Activated CD8-positive, alpha-beta memory T cell treated with anti-CD3 and anti-CD28 coated beads for 1 hour (primary cell): ENCODE measurements at places on chromosomes 3 and 15.

GRCh38 chr15:50064673-50065072 is 54.4 kb downstream of the ATP8B4 start:
- DNase-seq = no peak

DNA sequence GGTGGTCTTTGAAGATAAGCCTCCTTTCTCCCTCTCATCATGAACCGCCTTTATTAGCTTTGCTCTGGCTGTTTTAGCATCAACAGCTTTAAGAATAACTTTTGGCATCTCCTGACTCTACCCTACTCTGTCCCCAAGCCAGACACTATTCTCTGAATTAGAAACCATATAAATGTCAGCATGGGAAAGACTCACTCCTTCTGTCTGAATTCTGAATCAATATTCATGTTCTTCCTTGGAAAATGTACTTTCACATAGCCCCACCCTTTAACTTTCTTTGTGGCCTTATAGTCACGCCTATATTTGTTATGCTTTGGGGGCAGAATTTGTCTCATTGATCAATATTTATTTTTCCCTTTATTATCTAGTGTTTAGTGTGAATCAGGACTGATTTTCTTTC is 131.7 kb upstream of the NR2E3 start:
- no peak for DNase-seq

GRCh38 chr15:52464040-52464439 is 64.6 kb downstream of the MYO5A start:
- no peak for DNase-seq

GRCh38 chr3:53485675-53486403 is 8.6 kb upstream of the CACNA1D start:
- no peak for DNase-seq

DNA sequence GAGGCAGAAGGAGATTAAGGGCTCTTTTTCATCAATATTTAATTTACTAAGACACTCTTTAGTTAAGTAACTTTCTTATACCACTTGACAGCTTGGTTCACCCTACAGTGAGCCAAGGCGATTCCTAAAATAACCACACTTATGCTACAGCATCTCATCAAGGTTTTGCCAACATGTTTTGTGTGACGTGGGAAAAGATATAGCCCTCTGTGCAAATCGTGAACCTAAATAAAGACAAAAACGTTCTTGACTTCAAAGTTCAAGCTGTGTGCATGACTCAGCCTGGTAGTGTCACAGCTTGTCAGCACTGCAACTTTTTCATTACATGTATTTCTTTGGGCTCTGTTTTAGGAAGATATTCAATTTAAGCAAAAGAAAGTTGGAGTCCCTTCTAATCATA is 297.0 kb upstream of the EPHA3 start:
- no peak for DNase-seq

- DNase-seq = no peak
These were observed 2.9 kb upstream of the FYTTD1 start for GRCh38 chr3:197746801-197747237.

DNA sequence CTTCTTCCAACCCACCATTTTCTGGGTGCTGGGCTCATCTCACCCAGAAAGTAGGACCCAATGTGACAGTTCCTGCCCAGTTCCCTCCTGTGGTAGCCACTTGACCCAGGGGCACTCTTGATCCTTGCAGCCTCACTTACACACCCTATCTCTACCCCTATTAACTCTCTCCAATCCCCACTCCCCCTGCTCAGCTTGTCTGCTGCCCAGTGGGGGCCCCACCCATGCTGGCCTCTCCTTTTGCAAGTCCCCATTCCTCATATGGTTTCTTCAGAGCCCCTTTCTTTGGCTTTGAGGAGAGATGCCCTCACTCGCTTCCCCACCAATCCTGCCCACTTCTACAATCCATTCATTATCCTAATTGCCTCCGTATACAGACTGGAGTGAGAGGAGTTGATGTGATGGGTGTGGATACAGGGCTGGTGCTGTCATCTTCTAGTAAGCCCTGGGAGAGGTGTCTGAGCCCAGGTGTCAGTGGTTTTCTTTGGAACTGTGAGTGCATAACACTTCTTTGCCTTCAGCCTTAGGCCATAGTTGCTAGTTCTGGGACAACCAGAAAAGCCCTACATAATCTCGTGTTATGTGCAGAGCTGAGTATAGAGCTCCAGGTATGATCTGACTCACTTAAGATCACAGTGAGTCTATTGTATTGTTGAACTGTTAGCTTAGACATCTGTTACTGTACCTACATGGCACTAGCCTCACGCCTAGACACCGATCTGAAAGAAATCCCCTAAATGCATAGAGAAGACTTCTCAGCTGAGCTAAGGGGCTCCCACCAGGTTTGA is 4.8 kb upstream of the CCR5 start:
- no peak for DNase-seq

GRCh38 chr3:131551761-131552160 is 49.0 kb upstream of the MRPL3 start:
- DNase-seq = no peak

- no peak for DNase-seq
These were observed 178.3 kb downstream of the PTPRG start for GRCh38 chr3:61739640-61740039.

- no peak for DNase-seq
These were observed 21.9 kb upstream of the CP start for GRCh38 chr3:149243540-149243939.

DNA sequence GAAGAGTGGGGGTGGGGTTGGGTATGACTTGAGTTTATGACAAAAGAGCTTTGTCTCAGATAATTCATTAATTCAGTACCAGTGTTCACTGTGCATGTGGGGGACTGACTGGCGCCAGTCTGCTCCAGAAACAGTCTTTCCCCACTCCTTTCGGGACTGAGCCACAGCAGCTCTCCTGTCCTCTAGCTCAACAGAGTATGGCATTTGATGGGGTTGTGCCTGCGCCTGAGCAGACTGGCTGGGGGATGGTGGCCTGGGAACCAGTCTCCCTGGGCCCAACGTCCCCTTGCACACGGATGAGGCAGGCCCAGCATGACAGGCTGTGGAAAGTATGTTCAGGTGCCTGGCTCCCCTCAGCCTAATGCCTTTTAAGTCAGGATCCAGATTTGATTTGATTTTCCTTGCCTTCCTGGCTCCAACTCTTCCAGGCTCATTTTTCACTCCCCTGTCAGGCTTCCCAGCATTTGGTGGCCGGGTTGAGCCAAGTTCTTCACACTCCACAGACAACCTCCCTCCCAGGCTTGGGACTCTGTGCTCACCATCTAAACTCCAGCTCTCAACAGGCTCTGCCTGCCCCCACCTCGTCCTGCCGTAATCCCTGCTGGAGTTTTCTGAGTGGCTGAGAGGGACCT is 105.0 kb downstream of the MYLK start:
- no peak for DNase-seq

GRCh38 chr3:143628971-143629370 is 219.3 kb downstream of the SLC9A9 start:
- no peak for DNase-seq

GRCh38 chr3:64187065-64187959 is 38.0 kb downstream of the PRICKLE2 start:
- no peak for DNase-seq

GRCh38 chr3:157335233-157336076 is 101.2 kb upstream of the PTX3 start:
- DNase-seq = no peak

DNA sequence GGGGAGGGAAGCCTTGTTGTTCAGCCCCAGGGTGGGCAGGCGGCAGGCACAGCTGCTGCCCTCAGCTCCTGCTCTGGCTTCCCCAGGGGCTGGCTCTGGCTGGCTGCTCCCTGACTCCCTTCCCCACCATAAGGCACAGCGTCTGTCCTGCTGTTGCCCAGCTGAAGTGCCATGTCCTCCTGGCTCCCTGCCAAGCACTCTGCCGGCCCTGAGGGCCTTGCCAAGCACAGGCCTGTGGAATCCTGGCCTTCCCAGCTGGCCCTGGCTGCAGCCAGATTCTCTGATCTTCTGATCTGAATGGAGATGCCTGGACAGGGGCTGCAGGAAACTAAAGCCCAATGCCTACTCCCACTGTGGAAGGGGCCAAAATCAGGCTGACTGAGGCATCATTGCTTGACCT is 1.1 kb downstream of the IQCF6 start:
- no peak for DNase-seq

DNA sequence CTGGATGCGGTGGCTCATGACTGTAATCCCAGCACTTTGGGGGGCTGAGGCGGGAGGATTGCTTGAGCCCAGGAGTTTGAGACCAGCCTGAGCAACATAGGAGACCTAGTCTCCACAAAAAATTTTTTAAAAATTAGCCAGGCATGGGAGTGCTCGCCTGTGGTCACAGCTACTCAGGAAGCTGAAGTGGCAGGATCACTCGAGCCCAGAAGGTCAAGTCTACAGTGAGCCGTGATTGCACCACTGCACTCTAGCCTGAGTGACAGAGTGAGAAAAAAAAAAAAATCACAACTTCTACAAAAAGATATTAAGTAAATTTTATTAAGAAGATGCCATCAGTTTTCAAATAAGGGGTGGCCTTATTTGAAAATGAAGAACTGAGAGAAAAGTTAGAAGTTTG is 11.9 kb upstream of the PLA2G4D start:
- DNase-seq = no peak

DNA sequence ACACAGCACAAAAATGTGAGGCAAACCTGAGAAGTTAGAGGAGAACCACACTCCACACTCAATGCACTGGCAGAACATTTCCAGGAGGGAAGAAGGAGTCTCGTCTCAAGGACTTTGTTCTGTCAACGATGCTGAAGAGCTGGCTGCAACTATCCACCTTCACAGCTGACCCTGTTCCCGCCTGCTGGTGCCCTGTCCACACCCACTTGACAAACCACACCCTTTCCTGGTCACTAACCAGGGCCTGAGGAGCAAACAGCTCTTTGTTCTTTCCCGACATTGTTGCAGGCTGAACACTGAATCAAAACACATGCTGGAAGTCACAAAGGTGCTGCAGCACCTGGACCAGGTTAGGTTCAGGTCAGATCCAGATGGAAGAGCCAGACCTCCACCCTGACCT is 92.6 kb upstream of the ARRDC4 start:
- DNase-seq = no peak

- no peak for DNase-seq
These were observed 25.4 kb downstream of the FILIP1L start for GRCh38 chr3:100088735-100089368.

GRCh38 chr15:97036301-97036700 is 705.8 kb downstream of the NR2F2 start:
- DNase-seq = no peak

GRCh38 chr3:17967111-17967510 is 224.7 kb upstream of the TBC1D5 start:
- DNase-seq = no peak

DNA sequence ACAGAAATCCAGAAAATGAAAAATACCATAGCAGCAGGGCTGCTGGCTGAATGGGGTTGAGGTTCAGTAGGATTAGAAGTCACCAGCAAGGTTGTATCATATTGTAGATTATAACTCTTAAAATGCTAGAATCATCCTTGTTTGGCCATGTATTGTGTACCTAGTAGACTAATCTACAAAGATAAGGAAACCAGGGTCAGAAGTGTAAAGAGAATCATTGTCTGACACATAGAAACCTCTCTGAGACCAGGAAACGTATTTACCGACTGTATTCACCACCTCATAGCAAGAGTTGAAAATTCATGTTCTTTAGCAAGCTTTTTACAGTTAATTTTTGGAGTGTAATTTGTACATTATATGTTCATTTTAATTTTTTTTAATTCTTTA is 168.8 kb downstream of the ECT2 start:
- no peak for DNase-seq

- DNase-seq = no peak
These were observed 182.5 kb downstream of the TPRG1 start for GRCh38 chr3:189353988-189354889.

DNA sequence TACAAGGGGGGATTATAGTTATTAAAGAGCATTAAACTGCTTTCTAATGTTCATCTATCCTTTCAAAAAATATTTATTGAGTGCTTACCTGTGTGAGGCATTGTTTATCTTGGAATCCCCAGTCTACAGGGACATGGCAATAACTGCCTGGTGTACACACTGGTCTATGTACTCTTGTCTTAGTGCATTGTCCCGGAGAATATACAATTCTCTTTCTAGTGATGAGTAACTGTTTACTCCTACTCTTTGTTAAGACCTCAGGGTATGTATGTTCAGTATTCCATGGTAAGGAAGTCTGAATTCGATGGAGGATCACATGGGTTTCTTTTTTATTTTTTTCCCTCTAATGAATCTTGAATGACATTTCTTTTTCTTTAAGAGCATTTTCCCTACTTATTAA is 772.4 kb upstream of the NR2F2 start:
- no peak for DNase-seq

DNA sequence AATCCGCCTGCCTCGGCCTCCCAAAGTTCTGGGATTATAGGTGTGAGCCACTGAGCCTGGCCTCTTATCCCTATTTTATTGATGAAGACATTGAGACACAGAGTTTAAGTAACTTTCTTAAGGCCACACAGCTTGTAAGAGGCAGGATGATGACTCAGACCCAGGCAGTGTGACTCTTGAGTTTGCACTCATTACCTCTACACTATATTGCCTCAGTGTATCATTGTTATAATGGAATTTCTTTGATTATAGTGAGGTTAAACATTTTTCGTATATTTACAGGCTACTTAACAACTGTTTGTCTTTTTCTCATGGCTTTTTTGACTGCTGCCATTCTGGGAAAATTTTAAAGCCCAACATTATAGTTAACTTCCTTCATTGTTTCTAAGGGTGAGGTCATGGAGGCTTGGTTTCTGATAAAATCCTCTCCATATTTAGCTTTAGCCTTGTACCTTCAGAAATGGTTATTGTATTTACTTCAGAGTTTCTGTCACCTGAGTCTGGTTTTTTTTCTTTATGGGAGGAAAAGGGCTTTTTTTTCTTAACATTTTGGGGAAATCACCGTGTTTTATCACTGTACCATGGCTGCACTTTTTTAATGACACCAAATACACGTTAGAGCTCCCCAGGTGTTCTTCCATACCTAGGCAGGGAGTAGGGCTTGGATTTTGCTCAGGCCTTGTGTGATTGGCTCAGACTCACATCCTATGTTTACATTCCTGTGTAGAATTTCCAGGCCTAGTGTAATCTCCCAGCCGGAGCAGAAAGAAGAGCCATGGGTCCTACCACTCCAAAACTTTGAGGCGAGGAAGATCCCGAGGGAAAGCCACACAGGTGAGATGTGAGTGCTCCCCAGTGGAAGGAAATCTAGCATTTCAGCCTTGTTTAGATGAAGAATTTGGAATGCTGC is 6.3 kb downstream of the ZNF774 start:
- DNase-seq = no peak

DNA sequence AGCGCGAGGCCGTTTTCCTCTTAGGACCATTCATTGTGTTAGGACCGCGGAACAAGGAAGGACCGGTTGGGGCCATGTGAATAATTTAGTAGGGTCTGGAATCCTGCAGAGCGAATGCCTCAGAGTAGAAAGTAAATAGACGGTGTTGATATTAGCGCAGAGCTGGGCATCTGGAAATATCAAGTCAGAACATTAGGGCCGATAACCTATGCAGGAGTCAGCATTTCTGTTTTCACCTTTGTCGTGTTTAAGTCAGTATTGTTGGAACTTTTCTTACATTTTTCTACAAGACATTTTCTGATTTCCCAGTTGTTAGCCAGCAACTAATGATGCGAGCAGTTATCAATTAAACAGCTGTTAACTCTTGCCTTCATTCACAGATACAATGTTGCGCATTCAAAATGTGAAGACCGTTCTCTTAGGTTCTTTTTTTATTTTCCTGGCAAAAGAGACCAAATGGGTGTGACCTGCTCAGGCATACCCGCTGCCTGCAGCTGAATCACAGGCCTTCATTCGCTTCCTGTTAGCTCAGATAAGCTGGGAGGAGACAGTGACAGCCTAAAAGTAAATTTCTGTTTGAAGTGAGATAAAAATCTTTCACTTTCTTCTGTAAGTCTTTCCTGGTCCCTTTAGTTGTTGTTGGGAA is 966 bp upstream of the PKM start:
- DNase-seq = no peak

- DNase-seq = no peak
These were observed 1097.8 kb downstream of the NAALADL2 start for GRCh38 chr3:175956964-175957363.
